Nephron progenitor cell (in vitro differentiated cells): ENCODE measurements at places on chromosomes 12 and 14.
A peak's percentile ranks its signal among the peaks of the same experiment; 100 is the strongest.

DNA sequence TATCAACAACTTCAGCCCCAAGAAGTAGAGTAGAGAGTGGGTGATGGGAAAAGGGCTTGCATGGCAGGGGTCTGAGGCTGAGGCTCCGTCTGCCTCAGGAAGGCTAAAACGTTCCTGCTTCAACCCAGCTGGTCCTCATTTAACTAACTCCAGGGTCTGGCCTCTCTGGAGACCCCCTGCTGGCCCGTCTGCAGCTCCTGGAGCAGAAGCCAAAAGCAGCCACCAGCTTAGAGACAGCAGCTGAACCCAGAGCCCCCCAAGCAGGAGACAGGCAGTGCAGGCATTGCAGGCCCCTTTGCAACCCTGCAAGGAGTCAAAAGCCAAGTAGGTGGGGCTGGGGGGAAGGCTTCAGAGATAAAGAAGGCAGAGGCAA is 25.1 kb upstream of the LTBP2 start:
- DNase-seq = peak; percentile 25

DNA sequence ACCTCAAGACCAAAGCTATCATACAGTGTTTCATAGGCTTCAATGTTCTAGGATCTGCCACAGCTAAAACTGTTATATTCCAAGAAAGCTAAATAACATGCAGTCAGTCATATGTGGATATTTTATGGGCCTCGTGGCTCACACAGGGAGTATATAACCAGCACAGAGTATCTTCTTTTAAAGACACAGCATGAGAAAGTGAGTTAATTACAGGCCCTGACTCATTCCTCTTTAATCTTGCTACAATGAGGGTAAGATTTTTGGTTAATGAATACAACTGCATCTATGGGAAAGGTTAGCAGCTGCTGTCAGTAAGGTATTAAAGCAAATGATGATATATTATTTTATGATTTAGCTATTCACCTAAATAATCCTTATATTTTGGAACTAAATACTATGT is 111.0 kb downstream of the TRAFD1 start:
- no peak for DNase-seq

GRCh38 chr12:104637604-104638003 is 180.9 kb downstream of the CHST11 start:
- DNase-seq = no peak

GRCh38 chr14:101705733-101706508 is 55.6 kb upstream of the PPP2R5C start:
- peak; percentile 49 for DNase-seq

- DNase-seq = no peak
These were observed 1.3 kb downstream of the KSR2 start for GRCh38 chr12:117967512-117967911.

DNA sequence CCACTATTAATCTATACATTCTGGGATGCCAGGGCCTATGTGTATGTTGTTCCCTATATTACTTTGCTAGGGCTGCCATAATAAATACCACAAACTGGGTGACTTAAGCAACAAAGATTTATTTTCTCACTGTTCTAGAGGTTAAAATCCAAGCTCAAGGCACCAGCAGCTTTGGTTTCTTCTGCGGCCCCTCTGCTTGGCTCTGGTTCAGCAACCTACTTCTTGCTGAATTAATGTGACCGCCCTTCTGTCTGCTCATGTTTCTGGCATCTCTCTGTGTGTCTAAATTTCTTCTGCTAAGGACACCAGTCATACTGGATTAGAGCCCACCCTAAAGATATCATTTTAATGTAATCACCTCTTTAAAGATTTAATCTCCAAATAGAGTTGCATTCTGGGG is 84.7 kb downstream of the ZNF664 start:
- DNase-seq = no peak

GRCh38 chr12:45638386-45638785 is 91.1 kb upstream of the ARID2 start:
- no peak for DNase-seq
